Body of pancreas (tissue), 4 donors: ENCODE measurements at places on chromosomes 5 and 9. TPM values are rescaled to one million over a fixed set of nuclear protein-coding genes. Genes with fewer than 3 reads are reported as not detected.

The RAD1 gene
- total RNA-seq = 4.0 TPM

The TXNDC8 gene
- not detected for total RNA-seq

The BTNL3 gene
- total RNA-seq = not detected

The FOXI1 gene
- not detected for total RNA-seq

The SNCB gene
- total RNA-seq = not detected

The FGF10 gene
- 8.6 TPM for total RNA-seq
